ENCODE measurements at places on chromosomes 13 and 19. TPM values are rescaled to one million over a fixed set of nuclear protein-coding genes. Genes with fewer than 3 reads are reported as not detected.
A peak's percentile ranks its signal among the peaks of the same experiment; 100 is the strongest.

TSPAN16 gene
- not detected for total RNA-seq

PSG3 gene
- total RNA-seq, result not detected

GRCh38 chr19:4456476-4456842 is 1.1 kb downstream of the UBXN6 start:
- peak overlapping the region; percentile 96 for H3K27ac ChIP-seq
- peak overlapping the region; percentile 97 for H3K4me3 ChIP-seq
- DNase-seq, result no peak
- H3K36me3 ChIP-seq, result no peaks in the 10 kb centered on the region
- no peaks in the 10 kb centered on the region for H3K27me3 ChIP-seq

DNA sequence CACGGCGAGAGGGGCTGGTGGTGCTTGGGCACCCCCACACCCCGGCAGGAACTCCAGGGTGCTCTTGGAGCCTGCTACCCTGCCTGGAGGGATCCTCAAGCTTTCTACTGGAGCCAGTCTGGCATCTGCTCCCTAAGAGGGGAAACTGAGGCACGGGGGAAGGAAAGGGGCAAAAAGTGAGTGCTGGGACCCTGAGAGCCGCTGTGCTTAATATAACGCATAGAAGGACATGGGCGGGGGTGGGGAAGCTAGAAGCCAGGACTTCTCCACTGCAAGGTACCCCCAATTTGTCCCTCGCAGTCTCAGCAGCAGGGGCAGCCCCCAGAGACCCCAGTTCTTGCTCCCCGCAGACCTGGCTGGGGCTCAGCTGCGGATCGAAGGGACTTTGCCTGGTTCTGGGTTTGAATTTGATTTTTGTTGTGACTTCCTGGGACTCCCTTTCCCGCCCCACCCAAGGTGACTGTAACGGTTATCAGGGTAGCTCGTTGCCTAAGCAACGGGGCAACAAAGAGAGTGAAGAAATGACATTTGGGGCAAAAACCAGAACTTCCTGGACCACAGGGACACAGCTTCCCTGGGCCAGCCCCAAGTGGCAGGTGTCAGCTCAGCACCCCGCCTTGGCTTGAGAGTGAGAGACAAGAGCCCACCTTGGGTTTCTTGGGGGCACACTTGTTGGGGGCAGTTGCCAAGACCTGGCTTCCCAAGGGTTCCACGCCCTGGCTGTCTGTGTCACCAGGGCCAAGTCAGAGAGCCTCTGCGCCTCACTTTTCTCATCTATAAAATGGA is 638 bp downstream of the ADGRE5 start:
- no peaks in the 10 kb centered on the region for H3K36me3 ChIP-seq
- H3K27me3 ChIP-seq, result peaks cover 4% of the 10 kb centered on the region
- peaks cover 25% of the 10 kb centered on the region for H3K4me1 ChIP-seq

DNA sequence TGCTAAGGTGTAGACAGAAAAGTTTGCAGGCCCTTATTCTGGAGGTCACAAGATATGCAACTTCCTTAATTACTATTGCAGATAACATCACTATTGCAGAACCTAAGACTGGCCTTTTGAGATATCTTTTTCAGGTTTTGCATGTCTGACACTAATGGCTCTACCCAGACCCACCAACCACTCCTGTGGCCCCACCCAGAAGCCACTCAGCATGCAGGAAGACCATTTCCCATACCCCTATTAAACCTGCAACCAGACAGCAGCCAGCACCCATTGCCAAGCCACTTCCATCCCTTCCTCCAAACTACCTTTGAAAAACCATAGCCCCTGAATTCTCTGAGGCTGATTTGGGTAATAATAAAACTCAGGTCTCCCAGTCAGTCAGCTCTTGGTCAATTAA is 297.6 kb downstream of the SLITRK6 start:
- no peaks in the 10 kb centered on the region for H3K4me1 ChIP-seq
- H3K27me3 ChIP-seq, result no peaks in the 10 kb centered on the region
- DNase-seq, result no peak
- no peak overlapping the region for H3K4me3 ChIP-seq
- no peak overlapping the region for H3K27ac ChIP-seq

DNA sequence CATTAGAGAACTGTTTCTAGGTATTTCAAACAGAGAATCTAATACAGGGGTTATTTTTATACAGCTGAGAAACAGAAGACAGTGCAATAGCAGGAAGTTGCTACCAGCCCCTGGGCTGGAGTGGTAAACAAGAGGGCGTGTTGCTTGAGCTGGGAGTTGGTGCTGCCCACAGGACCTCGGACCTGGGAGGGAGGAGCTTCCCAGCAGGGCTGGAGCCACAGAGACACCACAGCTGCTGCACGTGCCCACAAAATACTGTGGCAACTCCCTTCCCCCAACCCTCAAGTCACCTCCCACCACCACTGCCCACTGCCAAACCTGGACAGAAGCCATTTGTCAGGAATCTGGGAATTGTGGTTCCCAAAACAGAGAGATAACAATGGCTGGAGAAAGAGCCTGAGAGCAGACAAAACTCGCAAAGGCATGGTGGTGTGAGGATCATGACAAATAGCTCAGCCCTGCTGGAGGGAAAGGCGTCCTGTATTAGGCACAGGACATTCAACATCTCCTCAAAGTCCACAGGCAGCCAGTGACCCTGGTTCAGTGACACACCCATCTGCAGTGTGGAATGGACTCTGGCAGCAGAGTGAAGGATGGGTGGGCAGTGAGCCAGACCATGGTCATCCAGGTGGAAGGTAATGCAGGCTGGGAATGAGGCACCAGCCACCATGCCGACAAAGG is 57.2 kb downstream of the SPATA13 start:
- peak overlapping the region; percentile 7 for H3K27ac ChIP-seq
- H3K4me1 ChIP-seq, result peaks cover 30% of the 10 kb centered on the region
- no peak for DNase-seq
- H3K27me3 ChIP-seq, result no peaks in the 10 kb centered on the region
- no peak overlapping the region for H3K4me3 ChIP-seq
- H3K36me3 ChIP-seq, result no peaks in the 10 kb centered on the region

SHANK1 gene
- 7.8 TPM for total RNA-seq

- H3K27me3 ChIP-seq, result no peaks in the 10 kb centered on the region
- H3K4me1 ChIP-seq, result peaks cover 2% of the 10 kb centered on the region
- no peaks in the 10 kb centered on the region for H3K36me3 ChIP-seq
- no peak overlapping the region for H3K27ac ChIP-seq
- no peak for DNase-seq
- H3K4me3 ChIP-seq, result no peak overlapping the region
Measured at GRCh38 chr13:109192306-109192705, 562.9 kb downstream of the MYO16 start.

AMER2 gene
- 0.14 TPM for total RNA-seq

GRCh38 chr13:71831716-71832115 is 35.3 kb downstream of the DACH1 start:
- peaks cover 37% of the 10 kb centered on the region for H3K4me1 ChIP-seq
- H3K27ac ChIP-seq, result no peak overlapping the region
- H3K27me3 ChIP-seq, result no peaks in the 10 kb centered on the region

- H3K27ac ChIP-seq, result peak overlapping the region; percentile 40
- H3K36me3 ChIP-seq, result no peaks in the 10 kb centered on the region
- peaks cover 12% of the 10 kb centered on the region for H3K4me1 ChIP-seq
- no peaks in the 10 kb centered on the region for H3K27me3 ChIP-seq
Measured at GRCh38 chr13:51906581-51906980, 44.8 kb downstream of the CCDC70 start.

GRCh38 chr13:32737679-32738078 is 151.4 kb downstream of the PDS5B start:
- H3K27ac ChIP-seq, result peak overlapping the region; percentile 10
- no peak for DNase-seq
- no peak overlapping the region for H3K4me3 ChIP-seq
- H3K36me3 ChIP-seq, result peaks cover 23% of the 10 kb centered on the region

COL5A3 gene
- total RNA-seq, result 1.1 TPM

GRCh38 chr13:88115976-88116375 is 444.8 kb downstream of the SLITRK5 start:
- H3K4me1 ChIP-seq, result no peaks in the 10 kb centered on the region
- no peaks in the 10 kb centered on the region for H3K36me3 ChIP-seq
- DNase-seq, result no peak
- H3K27me3 ChIP-seq, result peaks cover 4% of the 10 kb centered on the region
- no peak overlapping the region for H3K4me3 ChIP-seq
- H3K27ac ChIP-seq, result no peak overlapping the region

IL17D gene
- total RNA-seq, result 1.5 TPM

- H3K27ac ChIP-seq, result no peak overlapping the region
- H3K4me1 ChIP-seq, result no peaks in the 10 kb centered on the region
- no peak overlapping the region for H3K4me3 ChIP-seq
- no peak for DNase-seq
Measured at GRCh38 chr19:13187419-13187818, 37.2 kb downstream of the IER2 start.

CNN1 gene
- total RNA-seq, result 7.9 TPM

GRCh38 chr13:70960841-70961443 is 852.7 kb upstream of the KLHL1 start:
- no peaks in the 10 kb centered on the region for H3K27me3 ChIP-seq
- no peak overlapping the region for H3K27ac ChIP-seq
- H3K36me3 ChIP-seq, result no peaks in the 10 kb centered on the region

- H3K4me3 ChIP-seq, result no peak overlapping the region
- no peak for DNase-seq
- peaks cover 25% of the 10 kb centered on the region for H3K4me1 ChIP-seq
- H3K27me3 ChIP-seq, result peaks cover 1% of the 10 kb centered on the region
- H3K27ac ChIP-seq, result no peak overlapping the region
Measured at GRCh38 chr13:111131611-111132010, 16.5 kb downstream of the ARHGEF7 start.

GRCh38 chr13:30679483-30680330 is 55.6 kb upstream of the ALOX5AP start:
- no peaks in the 10 kb centered on the region for H3K36me3 ChIP-seq
- peaks cover 24% of the 10 kb centered on the region for H3K4me1 ChIP-seq
- peaks cover 12% of the 10 kb centered on the region for H3K27me3 ChIP-seq
- no peak for DNase-seq
- H3K4me3 ChIP-seq, result no peak overlapping the region

CTXN1 gene
- 57.8 TPM for total RNA-seq

DNA sequence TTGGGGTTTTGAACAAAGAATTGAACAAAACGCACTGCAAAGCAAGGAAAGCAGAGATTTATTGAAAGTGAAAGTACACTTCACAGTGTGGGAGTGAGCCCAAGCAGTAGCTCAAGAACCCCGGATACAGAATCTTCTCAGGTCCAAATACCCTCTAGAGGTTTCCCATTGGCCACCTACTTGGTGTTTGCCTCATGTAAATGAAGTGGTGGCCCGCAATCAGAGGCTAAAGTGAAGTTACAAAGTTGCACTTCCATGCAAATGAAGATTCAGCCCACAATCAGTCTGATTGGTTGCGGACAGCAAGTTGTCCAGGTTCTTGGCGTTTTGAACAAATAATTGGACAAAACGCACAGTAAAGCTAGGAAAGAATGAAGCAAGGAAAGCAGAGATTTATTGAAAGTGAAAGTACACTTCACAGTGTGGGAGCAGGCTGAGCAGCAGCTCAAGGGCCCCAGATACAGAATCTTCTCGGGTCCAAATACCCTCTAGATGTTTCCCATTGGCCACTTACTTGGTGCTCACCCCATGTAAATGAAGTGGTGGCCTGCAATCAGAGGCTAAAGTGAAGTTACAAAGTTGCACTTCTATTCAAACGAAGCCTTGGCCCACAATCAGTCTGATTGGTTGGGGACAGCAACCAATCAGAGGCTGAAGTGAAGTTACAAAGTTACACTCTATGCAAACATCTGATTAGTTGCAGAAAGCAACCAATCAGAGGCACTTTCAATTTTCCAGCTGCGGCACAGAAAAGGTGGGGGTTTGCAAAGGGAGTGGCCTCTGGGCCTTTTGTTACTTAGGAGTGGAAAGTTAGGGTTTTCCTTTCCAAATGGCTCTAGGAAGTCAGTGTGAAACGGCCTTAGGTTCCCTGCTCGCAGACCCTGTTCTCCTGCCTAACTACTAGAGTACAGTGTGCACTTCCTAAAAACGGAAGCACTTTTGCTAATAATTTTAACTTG is 4.8 kb upstream of the TM9SF2 start:
- no peak for DNase-seq
- H3K27ac ChIP-seq, result peak overlapping the region; percentile 79
- H3K4me1 ChIP-seq, result peaks cover 28% of the 10 kb centered on the region
- H3K27me3 ChIP-seq, result peaks cover 14% of the 10 kb centered on the region
- peaks cover 9% of the 10 kb centered on the region for H3K36me3 ChIP-seq

DNA sequence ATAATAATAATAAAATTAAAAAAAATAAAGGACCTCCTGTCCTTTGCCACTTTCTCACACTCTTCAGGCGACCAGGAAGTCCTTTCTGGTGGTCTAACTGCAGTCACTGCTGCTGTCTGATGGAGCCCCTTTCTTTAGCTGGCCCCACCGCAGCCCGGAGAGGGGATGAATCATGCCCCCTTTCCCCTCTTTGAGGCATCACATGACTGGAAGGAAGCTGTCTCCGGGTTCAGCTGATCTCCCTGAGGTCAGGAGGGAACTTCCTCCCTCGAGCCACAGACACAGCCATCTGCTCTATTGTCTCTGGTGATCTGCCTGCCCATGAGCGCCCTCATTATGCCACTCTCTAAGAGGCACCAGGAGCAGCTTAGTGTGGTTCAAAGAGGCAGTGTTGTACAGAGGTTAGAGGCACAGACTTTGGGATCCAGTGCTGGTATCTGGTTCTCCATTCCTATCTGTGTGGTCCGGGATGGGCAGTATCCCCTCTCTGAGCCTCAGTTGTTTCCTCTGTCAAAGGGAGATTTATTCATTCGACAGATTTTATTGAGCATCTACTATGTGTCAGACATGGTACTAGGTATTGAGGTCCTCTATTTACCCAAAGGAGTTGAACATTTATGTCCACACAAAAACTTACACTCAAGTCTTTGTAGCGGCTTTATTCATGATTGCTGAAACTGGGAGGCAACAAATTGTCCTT is 30.0 kb downstream of the VAV1 start:
- H3K4me1 ChIP-seq, result no peaks in the 10 kb centered on the region
- DNase-seq, result no peak
- H3K27ac ChIP-seq, result no peak overlapping the region
- no peak overlapping the region for H3K4me3 ChIP-seq

ZNF85 gene
- total RNA-seq, result 12.3 TPM

CRX gene
- total RNA-seq, result not detected

CDC42EP5 gene
- total RNA-seq, result 16.1 TPM

GRCh38 chr13:87820241-87820640 is 149.1 kb downstream of the SLITRK5 start:
- H3K4me3 ChIP-seq, result no peak overlapping the region
- no peak overlapping the region for H3K27ac ChIP-seq
- H3K36me3 ChIP-seq, result no peaks in the 10 kb centered on the region
- DNase-seq, result no peak
- H3K27me3 ChIP-seq, result no peaks in the 10 kb centered on the region
- H3K4me1 ChIP-seq, result no peaks in the 10 kb centered on the region

- H3K4me3 ChIP-seq, result no peak overlapping the region
- no peaks in the 10 kb centered on the region for H3K36me3 ChIP-seq
- H3K27ac ChIP-seq, result no peak overlapping the region
- peaks cover 4% of the 10 kb centered on the region for H3K4me1 ChIP-seq
- DNase-seq, result no peak
Measured at GRCh38 chr13:47903836-47904235, 97.2 kb downstream of the SUCLA2 start.

DNA sequence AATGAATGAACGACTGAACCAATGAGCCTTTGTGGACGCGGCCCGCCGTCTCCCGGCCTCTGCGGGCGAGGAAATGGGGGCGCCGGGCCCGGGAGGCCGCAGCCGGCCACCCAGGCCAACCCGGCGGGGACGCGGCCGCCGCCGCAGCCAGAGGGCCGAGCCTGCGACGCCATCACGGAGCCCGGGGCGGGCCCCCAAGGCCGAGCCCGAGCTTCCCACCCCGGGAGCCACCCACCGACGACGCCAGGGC is 216 bp downstream of the SUGP2 start:
- DNase-seq, result no peak
- H3K4me3 ChIP-seq, result peak overlapping the region; percentile 98
- H3K36me3 ChIP-seq, result peaks cover 17% of the 10 kb centered on the region
- peaks cover 15% of the 10 kb centered on the region for H3K4me1 ChIP-seq
- H3K27me3 ChIP-seq, result no peaks in the 10 kb centered on the region
- H3K27ac ChIP-seq, result no peak overlapping the region
